ENCODE measurements at places on chromosomes 4 and X.

- no peak for DNase-seq
Measured at GRCh38 chr4:60780874-60781273, 419.3 kb upstream of the ADGRL3 start.

- DNase-seq, result no peak
Measured at GRCh38 chr4:76691807-76692582, 205.9 kb downstream of the SOWAHB start.

- peak; percentile 35 for DNase-seq
Measured at GRCh38 chrX:31213941-31214340, 142.1 kb upstream of the FTHL17 start.

DNA sequence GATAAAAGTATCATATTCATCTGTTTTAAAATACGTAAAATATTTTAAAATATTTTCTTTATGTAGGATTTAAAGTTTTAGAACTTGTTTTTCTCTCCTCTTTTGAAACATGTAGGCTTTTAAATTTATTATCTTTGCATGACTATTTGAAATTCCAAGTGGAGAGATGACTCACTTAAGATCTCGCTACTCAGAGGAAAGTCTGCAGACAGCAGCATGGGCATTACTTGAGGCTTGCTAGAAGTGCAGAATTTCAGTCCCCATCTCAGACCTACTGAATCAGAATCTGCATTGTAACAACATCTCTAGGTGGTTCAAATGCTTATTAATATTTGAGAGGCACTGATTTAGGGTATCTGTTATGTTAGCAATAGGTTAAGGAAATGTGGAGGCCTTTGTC is 225.7 kb upstream of the ARX start:
- DNase-seq, result no peak

DNA sequence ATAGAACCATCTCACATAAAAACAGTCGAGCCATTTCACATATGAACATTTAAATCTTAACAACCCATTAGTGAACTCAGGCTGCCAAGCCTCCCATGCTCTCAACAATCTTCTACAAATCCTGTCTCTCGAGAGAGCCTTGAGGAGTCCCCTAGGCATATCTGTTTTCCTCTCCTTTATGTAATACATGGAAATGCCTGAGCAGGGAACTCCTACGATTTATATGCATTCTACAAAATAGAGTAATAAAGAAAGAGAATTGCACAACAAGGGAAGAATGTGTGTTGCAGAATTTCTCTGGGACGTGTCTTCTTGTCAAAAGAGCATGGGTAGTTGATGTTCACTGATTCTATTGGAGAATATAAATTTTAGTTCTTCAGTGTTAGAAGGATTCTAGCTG is 101.8 kb upstream of the VCX2 start:
- no peak for DNase-seq

DNA sequence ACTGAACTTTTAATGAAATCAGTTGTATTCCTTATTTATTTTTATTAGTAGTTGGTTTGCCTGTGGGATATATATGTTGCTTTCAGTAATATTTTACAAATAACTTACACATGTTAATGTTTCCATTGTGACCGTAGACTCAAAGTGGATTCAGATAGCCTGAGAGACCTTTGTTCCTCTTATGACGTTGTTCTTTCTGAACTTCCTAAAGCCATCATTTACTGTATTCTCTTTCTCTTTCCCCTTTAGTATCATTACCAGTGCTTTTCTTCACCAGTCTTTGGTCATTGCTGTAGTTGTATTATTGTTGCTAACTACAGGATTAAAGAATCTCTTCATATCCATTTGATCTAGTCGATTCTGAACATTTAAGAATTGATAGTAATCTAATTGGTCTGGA is 4.3 kb downstream of the STIM2 start:
- DNase-seq, result no peak

GRCh38 chrX:153766098-153766817 is 2.2 kb downstream of the PLXNB3 start:
- DNase-seq, result peak; percentile 63

GRCh38 chr4:104593019-104593418 is 98.3 kb upstream of the CXXC4 start:
- DNase-seq, result no peak
